ENCODE measurements at places on chromosomes 4 and X.

GRCh38 chrX:18288716-18289115 is 65.8 kb downstream of the SCML2 start:
- no peak for DNase-seq

- DNase-seq, result no peak
These were observed 2.1 kb upstream of the RHOH start for GRCh38 chr4:40194602-40195161.

DNA sequence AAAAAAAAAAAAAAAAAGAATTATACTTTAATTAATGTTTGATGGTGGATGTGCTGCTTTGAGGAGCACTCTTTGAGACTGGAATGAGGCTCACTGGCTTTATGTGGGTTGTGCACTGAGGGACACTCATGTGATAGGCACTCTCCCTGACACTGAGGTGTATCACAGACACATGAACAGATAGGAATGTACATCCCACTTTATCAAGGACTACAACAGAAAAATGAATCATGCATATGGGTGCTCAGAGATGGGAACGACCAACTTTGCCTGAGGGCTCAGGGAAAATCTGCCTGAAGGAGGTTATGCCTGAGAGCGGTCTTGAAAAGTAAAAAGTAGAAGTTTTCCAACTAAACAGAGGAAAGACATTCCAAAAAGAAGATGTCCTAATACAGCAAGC is 97.7 kb upstream of the RBPJ start:
- DNase-seq, result no peak

DNA sequence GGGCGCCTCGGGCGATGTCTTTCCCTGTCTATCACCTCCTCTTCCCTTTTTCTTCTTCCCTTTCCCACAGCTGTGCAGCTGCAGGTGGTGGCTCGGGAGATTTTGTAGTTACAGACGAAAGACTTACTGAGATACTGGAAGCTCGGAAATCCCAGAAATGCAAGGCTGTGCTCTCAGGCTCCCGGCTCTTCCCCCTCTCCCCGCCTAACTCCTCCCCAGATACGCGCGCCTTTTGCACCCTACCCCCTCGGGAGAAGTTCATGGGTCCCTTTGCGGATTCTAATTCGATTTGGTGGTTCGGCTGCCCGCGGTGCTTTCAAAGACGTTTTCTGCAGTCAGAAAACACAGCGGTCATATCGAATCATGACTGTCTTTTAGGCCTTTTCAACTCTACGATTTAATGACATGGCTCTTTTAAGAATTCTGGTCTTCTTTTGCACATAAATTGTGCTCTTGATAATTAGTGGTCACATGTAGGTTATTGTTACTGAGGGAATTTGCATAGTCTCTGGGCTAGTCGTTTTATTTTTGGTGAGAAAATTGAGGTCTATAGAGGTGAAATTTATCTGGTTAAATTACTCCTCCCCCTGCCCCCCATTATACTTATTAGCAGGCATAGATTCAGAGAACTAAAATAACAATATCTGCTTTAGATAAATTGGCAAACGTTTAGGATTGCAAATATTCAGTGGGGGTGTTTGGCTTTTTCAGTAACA is 1.6 kb downstream of the SEPTIN11 start:
- DNase-seq, result no peak

DNA sequence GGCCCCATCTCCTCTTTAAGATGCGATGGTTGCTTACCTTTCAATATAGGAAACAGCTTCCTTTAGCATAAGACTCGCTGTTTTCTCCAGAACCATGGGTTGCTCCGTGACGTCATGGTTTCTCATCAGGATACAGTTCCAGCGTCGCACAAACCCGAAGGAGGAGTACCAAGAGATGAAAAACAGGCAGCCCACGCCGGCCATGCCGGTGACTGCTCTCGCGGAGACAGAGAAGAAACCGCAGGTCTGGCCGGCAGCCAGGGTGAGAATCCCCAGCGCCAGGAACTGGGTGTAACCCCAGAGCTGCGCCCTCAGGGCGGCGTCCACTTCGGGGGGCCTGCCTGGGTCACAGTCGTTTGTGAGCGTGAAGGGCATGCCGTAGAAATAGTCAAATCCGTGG is 11.4 kb downstream of the ARSD start:
- DNase-seq, result no peak

DNA sequence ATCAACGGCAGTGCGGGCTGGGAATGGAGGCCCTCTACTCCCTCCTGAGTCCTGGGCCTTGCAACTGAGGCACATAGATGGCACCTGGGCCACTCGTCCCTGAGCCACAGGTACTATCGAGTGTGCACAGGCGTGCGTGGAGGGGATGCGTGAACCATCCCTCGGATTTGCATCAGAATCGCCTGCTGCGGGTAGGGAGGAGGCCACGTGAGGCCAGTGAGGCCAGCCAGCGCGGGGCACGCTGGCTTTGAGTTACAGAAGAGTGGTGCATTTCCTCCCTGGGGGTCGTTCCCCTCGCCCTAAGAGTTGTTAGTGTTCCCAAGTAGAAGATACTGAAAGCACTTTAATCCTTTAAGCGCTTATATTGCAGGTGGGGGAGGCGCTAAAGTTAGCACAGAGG is 10.6 kb downstream of the ZFP92 start:
- no peak for DNase-seq

DNA sequence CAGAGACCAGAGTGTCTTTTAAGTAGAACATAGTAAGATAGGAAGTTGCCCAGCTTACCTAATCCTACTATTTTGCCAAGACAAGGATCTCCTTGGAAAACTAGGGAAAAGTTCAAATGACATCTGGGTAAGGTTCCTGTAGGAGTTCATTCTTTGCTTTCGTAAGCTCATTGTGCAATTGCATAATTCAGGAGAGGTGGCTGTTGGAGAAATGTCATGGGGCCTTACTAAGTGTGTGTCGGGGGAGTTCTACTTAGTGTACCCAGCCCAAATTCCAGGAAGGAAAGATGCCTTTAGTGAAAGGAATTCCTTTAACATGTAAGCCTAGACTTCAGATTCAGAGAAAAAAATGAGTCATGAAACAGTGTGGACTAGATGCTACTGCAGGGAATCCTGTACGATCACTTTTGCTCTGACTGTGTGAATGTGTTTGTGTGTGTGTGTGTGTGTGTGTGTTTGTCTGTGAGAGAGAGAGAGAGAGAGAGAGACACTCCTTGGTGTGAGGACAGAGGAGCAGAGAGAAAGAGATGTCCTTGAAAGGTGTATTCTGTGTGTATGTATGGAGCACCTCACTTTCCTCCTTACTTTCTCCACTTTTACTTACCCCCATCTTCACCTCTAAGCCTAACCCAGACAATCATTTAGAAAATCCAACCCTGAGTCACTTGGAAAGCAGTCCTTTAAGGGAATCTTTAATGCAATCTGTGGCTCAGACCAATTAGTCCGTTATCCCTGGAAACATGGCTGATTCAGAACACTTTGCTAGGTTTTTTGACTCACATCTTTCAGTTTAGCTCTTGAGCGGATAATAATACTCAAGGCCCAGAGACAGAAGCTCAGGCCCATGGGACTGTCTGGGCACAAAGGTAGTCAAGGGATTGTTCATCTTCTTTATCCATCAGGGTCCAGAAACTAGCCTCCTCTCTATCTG is 114.5 kb upstream of the ACSL4 start:
- no peak for DNase-seq

DNA sequence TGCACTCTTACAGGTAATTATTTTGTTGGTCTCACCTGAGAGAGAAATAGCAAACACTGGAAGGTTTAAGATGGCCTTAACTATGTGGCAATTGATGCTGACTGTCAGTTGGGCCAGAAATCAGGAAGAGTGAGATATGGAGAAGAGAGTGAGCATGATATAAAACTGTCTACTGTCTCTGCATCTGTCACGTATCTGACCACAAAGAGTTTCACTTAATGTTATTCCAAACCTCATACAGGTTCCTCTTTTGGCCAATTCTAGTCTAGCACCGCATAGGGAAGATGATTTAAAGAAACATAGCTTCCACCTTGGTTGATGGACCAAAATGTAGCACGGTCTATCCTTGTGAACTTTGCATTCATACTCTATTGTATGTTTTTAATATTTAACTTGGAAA is 381.0 kb upstream of the BOD1L1 start:
- DNase-seq, result no peak

DNA sequence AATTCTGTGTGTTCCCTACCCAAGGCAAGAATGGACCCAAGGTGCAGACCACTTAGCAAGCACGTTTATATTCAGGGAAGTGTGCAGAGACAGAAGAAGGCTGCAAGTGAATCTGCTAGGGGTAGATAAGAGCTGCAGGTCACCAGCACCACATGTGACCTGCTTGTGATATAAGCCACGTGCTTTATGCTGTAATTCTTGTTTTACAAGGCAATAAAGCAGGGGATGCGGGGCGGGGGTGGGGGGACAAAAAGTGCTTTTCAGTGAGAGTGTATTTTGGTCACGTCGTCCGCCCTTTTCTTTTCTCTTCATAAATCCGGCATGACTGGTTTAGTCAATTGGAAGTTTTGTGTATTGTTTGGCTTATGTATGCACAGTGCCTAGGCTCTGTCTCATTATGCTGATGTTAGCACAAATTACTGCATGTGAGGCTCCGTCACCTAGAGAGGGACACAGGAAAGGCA is 192.7 kb downstream of the RBMX2 start:
- DNase-seq, result no peak

DNA sequence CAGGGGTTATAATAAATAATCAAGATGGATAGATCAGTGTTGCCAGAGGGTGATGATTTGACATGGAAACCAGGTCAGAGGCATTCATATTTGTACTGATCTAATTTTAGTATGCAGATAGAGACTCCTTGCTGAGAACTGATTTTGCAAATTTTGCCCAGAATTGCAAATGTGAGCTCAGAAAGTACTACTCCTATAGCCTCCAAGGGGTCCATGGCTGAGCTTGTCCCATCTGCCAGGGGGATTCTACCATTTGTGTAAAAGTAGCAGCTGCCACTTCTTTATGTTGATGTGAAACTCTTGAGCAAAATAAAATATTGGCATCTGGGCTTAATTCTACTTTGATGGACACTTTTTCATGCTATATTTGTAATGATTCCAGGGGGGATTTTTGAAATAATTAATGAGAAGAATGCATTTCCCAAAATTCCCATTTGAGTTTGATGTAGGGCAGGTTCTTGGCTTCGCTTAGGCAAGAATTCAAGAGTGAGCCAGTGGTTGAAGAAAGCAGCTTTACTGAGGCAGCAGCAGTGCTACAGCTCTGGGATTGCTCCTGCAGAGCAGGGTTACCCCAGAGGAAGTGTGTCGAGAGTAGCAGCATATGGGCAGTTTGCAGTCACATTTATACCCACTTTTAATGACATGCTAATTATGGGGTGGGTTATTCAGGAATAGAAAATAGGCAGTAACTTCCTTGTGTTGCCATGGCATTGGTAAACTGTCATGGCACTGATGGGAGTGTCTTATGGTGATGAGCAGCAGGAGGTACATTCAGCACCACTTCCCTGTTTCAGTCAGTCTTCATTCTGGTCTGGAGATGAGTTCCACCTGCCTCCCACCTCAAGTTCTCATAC is 38.7 kb upstream of the DCLK2 start:
- DNase-seq, result no peak

- no peak for DNase-seq
These were observed 70.7 kb upstream of the NFKB1 start for GRCh38 chr4:102430461-102430910.

DNA sequence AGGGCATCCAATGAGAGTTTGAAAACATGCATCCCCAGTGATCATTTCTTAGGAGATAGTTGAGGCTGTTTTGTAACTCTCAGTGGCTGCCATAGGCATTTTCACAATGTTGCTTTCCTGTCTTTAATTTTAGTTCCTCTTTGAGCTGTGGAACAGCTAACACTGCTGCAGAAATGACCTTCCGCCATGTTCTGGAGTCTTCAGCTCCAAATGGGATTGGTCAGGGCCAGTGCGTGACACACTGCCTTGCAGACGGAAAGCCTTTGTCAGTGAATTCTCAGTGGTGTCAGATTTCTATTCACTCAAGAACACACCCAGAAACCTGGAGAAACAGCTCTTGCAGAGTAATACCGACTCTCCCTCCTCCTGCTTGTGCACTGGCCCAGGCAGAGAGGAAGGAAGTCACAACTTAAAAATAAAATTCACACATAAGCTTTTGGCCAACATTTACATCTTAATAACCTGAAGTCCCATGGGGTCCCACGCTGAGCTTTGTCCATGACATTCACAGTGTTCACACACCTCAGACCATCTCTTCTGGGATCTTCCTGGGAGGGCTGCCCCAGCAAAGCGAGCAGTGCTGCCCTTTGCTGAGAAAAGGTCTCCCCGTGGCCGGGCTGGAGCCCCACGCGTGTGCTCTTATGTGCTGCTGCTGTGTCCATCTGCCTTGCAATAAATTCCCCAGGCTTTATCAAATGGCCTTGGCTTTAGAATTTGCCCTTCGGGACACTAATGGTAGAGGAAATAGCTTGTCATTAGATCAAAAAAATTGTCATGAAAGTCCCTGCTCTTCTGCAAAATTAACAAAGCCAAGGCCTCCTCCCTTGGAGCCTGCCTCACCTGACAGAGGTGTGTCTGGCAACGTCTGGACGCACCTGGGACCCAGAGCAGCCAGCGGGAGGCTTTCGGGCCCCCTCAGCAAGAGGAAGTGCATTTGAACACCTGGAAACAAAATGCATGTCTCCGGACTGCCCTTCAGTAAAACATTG is 126.8 kb downstream of the IRF2 start:
- no peak for DNase-seq

DNA sequence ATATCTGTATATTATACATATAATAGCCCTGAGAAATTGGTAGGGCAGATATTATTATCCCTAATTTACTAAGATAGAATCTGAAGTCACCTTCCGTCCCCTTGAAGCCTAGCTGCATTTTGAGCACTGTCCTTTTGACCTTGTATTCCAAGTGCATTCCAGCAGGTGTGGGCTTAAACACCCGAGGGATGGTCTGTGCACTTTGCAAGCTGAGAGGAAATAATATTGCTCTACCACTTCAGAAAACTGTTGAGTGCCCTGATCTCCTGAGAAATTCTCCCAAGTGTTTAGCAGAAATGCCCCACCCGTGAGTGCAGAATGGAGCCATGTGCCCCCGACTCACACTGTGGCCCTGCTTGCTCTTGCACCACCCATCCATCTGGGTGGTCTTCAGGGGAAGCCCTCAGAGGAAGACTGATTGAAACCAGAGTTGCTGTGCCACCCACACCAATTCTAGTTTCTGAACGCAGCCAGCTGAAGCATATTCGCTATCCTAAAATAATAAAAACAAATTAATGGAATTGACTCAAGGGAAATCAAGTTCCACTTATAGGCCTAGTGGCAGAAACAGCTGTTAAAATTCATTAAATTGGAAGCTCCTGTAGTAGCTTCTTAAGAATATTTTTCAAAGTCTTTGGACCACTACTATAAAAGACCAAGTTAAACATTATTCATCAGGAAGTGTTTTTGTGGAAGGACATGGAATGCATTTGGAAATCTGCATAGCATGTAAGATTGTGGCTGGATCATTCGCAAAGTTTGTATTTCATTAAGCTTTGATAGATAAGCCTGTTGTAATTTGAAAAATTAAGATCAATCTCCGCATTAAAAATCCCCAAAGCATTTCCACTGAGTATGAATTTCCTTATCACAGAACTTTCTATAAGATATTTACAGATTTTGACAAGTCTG is 41.3 kb upstream of the PRKG2 start:
- DNase-seq, result no peak

DNA sequence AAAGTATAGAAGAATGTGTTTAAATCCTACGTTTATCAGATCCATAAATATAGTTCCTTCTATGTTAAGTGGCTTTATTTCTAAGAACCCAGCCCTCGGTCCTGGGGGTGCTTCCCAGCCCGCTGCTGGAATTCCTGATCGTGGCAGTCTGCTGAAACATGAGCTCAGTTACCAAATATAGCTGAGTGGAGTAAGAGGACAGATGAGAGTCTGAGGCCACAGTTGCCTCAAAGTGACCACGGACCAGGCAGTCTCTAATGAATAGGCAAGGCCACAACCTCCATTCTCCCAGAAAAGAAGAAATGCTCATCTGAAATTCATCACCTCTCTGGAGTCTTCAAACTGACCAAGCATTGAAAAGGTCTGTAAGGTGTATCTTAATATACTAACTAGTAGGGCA is at the start of gene PALLD:
PALLD (plus strand) TSS at position 219 of the 400 bp plus-strand sequence.
- DNase-seq, result no peak
